AG10803 (cell line): ENCODE measurements at places on chromosomes 4 and X.

GRCh38 chr4:2787230-2788100, 5.4 kb upstream of the SH3BP2 start:
- no peak for DNase-seq

- peak; percentile 80 for DNase-seq
Measured at GRCh38 chrX:39196192-39197102, 395.2 kb downstream of the MID1IP1 start.

DNA sequence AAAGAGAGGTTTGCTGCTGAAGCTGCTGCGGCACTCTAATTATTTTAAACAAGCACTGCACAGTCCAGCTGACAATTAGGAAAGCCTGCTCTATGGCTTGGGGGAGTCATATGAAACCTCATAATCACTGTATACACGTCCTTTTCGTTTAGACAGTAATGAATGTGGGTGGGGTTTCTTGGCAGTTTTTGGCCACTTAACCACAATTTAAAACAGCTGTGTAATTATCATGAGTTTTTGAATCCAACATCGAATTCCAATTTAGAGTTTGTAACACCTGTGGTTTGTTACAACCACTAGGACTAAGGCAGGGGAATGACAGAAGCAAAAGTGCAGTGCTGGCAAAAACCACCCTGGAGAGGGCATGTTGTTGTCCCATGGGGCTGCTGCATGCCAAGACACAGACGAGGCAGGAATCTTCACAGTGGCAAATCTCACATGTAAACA, 99.5 kb downstream of the CXXC4 start:
- peak; percentile 0 for DNase-seq

GRCh38 chr4:83331956-83332355, 2.7 kb downstream of the HPSE start:
- no peak for DNase-seq
